ENCODE measurements at places on chromosomes 3 and 15. TPM values are rescaled to one million over a fixed set of nuclear protein-coding genes. Genes with fewer than 3 reads are reported as not detected.

PLA2G4E gene
- under 0.01 TPM for total RNA-seq

CCDC39 gene
- not detected for total RNA-seq

IL17RE gene
- total RNA-seq: 2.6 TPM

P2RY14 gene
- total RNA-seq: not detected

CFAP20DC gene
- total RNA-seq: 6.8 TPM

SOX14 gene
- not detected for total RNA-seq

Data from bronchial epithelial cell (primary cell).